ENCODE measurements at places on chromosomes 2 and 18.

DNA sequence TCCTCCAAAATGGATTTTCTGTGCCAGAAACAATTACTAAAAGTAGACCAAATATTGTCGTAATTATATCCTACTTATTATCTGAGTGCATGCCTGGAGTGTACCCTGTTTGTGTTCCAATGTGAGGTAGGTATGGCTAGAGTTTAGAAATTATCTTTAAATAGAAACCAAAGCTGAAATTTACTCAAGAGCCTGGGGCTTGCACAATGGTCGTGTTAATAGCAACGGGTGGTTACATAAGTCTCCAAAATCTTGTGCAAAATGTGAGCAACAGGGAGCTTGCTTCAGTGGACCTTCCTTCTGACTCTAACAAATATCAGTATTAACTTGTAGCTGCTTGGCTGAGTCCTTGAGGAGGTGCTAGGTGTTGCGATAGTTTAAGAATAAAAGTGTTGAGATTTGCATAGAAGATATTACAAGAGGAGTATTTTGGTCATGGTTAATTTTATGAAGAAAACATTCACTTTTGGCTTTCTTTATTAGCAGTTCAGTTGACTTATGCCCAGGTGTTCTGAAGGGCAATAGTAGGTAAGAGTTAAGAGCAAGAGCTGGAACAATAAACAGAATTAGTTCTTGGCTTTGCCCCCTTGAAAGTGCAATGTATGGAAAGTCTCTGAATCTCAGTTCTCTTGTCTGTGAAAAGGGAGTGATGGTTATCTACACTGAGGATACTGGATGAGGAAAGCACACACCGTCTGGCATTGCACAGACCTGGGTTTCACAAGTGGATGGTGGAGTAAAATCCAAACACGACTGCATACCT is 4.6 kb downstream of the CXCR4 start:
- no peak for DNase-seq

DNA sequence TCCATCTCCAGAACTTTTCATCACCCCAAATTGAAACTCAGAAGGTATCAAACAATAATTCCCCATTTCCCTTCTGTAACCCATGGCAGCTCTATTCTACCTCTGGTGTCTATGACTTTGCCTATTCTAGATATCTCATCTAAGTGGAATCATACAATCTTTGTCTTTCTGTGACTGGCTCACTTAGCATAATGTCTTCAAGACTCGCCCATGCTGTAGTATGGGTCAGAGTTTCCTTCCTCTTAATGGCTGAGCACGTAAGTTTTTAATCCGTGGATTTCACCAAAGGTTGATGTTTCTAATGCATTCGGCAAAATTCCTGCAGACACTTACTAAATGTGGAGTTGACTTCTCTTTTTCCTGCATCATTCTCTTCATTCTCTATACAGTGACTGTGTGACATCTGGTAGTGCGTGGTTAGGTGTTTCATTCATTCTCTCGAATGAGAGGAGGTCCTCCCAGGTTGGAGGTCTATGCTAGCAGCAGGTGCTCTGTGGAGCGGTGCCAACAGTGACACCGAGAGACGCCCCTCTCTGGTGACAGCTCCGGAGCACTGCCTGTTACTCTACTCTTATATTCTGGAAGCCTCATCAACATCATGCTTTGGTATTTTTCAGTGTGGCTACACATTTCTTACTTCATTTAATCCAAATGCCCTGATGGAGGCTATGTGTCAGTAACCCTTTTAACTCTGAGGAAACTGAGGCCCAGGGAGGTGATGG is 50.1 kb downstream of the ATOH8 start:
- no peak for DNase-seq

- no peak for DNase-seq
Observed at GRCh38 chr2:240369335-240369734, 66.1 kb upstream of the GPC1 start.

GRCh38 chr2:192578780-192579179 is 384.0 kb upstream of the TMEFF2 start:
- DNase-seq = no peak

DNA sequence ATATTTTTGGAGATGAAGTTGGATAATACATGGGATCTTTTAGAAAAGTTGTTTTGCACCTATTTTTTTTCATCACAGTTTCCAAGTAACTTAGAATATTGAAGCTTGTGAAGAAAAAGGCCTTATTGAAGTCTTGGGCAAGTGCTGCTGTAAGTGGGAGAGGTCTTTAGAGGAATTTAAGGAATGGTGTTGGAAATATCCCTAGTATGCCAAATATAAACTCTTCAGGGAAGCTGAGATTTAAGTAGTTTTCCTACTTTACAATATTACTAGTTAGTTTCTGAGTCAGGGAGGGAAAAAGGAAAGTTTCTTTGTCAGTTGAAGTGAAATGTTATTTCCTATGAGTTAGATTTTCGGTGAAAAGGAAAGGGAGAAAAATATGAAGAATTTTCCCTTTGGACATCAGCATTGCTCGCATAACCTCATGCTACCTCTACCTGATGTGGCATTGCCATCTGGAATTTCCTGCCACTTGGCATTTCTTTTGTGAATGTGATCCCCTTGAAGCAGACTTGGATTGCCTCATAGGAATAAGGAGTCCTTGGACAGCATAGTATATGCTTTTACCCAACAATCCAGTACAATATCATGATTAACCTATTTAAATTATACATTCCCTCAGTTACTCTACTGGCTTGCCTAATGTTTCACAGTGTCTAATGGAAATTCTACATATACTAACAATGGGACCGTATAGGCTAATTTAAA is 12.1 kb downstream of the PLEKHH2 start:
- no peak for DNase-seq

- no peak for DNase-seq
Observed at GRCh38 chr2:196372811-196373664, 201.7 kb upstream of the STK17B start.

GRCh38 chr18:28147674-28148171 is 29.2 kb downstream of the CDH2 start:
- DNase-seq = no peak

GRCh38 chr2:210318891-210319290 is 3.9 kb upstream of the MYL1 start:
- no peak for DNase-seq

GRCh38 chr18:68948622-68949021 is 150.7 kb downstream of the CCDC102B start:
- no peak for DNase-seq

DNA sequence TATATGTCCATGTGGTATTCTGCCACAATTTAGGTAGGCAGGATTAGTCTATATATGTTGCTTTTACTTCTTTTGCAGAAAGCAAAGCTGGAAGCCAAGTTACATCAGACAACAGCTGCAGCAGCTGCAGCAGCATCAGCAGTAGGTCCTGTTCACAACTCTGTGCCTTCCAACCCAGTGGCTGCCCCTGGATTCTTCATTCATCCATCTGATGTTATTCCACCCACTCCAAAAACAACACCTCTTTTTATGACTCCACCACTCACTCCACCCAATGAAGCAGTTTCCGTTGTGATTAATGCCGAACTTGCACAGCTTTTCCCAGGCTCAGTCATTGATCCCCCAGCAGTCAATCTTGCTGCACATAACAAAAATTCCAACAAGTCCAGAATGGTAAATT is 107.6 kb downstream of the BIRC6 start:
- DNase-seq = no peak

DNA sequence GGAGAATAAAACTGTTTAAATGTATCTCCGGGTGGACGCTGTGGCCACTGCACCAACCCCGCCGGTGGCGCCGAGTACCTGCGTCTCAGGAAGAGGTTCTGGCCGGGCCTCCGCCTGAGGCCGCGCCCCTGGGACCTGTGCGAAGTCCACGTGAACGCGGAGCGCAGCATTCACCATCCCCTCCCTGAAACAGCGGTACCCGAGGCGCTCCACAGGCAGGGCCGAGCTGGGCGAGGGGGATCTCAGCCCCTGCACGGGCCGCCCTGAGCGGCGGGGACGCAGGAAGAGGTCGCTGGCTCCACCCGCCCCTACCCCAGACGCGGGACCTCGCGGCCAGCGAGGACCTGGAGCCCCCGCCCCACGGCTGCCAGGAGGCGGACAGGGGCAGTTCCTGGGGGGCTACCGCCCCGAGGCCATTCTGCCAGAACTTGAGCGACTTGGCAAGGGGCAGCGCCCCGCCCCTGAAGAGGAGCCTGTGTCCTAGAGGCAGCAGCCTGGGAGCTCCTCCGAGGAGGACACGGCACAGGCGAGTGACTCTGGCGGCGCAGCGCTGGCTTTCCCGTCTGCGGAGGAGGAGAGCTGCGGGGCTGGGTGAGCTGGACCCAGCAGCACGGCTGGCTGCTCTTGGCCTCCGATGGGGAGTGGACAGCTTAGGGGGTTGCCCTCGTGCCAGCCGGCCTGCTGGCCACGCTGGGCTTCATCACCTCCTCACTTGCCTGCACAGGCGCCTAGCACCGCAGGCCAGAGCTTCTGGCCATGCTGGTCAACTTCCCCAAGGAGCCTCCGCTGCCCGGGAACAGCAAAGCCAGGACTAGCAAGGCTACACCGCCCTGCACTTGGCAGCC is 9.7 kb upstream of the TEKT4 start:
- DNase-seq = no peak

DNA sequence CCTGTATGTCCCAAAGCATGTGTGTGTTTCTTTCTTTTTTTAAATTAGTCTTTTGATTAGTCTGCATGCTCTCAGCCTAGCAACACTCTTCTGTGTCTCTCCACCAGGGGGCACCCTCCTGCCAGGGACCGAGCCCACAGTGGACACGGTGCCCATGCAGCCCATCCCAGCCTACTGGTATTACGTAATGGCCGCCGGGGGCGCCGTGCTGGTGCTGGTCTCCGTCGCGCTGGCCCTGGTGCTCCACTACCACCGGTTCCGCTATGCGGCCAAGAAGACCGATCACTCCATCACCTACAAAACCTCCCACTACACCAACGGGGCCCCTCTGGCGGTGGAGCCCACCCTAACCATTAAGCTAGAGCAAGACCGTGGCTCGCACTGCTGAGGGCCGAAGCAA is 93.8 kb downstream of the NRP2 start:
- DNase-seq = no peak

- DNase-seq = no peak
Observed at GRCh38 chr2:45450634-45451033, 160.4 kb downstream of the SRBD1 start.

- no peak for DNase-seq
Observed at GRCh38 chr2:226782092-226782713, 17.4 kb downstream of the IRS1 start.

DNA sequence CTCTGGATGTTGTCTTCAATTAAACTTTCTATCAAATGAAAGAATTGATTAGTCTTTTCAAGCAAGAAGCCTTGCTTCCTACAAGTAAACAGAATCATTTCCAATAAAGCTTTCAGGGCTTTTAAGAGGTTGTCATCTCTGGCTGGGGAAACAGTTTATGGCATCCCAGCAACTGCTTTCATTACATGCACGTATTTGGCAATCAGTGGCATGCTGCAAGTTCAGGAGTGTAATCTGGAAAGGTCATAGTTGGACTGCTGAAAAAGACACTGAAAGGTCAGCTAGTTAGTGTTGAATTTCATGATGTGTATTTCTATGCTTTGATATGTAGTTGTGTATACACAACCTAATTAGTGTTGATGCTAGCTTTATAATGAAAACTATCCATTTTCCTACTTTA is 332.9 kb downstream of the DSC3 start:
- DNase-seq = no peak

DNA sequence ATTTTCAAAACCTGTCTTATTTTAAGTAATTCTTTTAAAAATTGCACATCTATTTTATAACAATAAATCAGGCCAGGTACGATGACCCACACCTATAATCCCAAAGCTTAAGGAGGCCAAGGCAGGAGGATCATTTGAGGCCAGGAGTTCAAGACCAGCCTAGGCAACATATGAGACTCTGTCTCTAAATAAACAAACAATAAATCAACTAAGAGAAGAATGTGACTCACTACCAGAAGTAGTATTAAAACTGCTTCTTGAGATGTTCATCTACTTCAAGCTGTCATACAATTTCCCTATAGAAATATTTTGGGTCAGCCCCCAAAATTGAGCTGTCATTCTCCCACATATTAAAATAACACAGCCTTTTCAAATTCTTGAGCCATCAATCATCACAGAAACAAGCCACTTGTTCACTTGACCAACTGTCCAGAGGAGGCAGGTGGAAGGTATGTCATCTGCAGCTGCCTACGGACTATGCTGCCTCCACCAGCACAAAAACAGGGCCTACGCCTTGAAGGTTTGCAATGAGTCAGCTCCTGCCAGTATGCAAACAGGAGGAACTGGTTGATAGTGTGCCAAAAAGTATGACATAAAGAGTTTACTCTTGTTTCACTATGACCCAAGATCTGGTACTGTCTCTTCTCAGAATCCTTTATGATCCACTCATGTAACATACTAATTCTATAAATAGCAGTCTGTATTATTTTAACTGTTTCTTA is 33.6 kb downstream of the KIDINS220 start:
- peak; percentile 13 for DNase-seq

DNA sequence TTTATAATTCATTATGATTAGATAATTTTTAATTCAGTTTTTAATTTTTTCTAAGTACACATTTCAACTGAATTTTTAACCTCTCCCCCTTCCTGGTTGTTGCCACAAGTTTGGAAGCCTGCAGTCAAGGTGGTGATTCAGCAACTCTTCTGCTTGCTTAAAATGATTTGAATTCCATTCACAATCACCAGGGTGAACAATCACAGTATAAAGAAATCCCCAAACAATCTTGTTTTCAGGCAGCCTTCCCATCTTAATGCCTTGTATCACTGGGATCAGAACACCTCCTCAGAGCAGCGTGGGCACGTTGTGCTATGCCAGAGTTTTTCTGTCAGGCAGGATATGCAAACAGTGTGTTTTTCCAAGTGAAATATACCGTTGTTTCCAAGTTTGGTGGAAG is 46.7 kb upstream of the BARD1 start:
- DNase-seq = no peak

GRCh38 chr2:13676269-13676668 is 956.2 kb upstream of the LRATD1 start:
- DNase-seq = no peak

DNA sequence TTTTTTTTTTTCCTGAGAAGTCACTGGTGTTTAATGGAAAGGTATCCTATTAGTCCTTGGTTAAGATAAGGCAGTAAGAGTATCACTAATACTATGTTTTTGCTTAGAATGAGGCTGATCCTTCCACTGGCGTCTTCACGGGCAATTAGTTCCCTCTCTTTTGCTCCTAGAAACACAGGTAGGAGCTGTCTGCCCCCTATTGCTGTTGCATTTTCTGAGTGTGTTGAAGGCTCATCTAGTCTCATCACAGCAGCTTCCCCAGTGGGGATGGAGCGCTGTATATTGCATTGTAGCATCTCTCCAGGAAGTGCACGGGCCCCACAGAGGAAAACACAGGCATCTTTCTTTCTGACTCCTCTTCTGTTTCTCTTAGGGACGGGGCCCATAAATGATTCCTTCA is 145.0 kb downstream of the NAPG start:
- no peak for DNase-seq

GRCh38 chr2:71827524-71827901 is 320.1 kb downstream of the CYP26B1 start:
- no peak for DNase-seq

- DNase-seq = no peak
Observed at GRCh38 chr18:36099311-36099710, 29.8 kb downstream of the SLC39A6 start.

- no peak for DNase-seq
Observed at GRCh38 chr2:105682401-105682800, 62.3 kb upstream of the NCK2 start.

GRCh38 chr2:4539121-4539520 is 835.7 kb downstream of the DCDC2C start:
- no peak for DNase-seq

Measured in activated CD4-positive, CD25-positive, alpha-beta regulatory T cell (primary cell).